Cerebellar nuclear complex (tissue), 1 donor: ENCODE measurements at places on chromosomes 11 and 22.

GRCh38 chr11:128669506-128670270 is 24.2 kb upstream of the FLI1 start:
- no peak for DNase-seq

DNA sequence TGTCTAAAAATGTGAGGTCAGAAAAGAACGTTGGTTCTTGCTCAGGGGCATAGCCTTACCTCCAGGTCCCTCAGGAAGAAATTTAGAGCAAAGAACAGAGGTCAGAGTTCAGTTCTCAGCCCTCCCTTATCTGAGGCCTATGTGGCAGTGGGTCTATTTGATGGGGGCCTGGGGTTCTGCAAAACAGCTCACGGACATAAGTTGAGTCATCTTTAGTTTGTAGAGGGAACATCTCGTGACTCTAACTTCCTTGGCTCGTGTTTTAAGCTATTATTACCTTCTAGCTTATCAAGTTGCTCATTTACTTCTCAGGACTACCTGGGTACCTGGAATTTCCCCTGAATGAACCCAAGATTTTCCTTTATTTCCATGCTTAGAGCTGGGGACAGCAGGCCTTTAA is 91.3 kb upstream of the AMOTL1 start:
- no peak for DNase-seq

- no peak for DNase-seq
Observed at GRCh38 chr11:6648501-6648900, 7.1 kb downstream of the DCHS1 start.

GRCh38 chr11:122741613-122742300 is 86.2 kb downstream of the UBASH3B start:
- no peak for DNase-seq

DNA sequence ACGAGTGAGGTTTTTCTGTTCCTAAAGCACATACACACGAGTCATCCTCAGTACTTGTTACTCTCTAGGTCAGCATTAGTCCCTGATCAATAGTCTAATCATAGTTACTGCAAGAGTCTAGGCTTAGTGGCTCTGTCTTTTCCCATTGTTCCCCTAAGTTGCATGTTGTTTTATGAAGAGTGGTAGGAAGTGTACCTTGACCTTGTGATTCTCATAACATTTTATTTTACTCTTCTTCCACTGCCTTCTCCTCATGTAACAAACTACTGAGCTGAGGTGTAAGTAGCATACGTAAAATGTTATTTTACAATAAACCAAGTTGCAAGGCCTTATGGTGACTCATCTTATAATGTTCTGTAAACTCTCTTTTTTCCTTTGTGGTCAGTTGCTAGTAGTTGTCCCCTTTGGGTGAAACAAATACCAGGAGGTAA is 15.0 kb downstream of the METTL15 start:
- no peak for DNase-seq

DNA sequence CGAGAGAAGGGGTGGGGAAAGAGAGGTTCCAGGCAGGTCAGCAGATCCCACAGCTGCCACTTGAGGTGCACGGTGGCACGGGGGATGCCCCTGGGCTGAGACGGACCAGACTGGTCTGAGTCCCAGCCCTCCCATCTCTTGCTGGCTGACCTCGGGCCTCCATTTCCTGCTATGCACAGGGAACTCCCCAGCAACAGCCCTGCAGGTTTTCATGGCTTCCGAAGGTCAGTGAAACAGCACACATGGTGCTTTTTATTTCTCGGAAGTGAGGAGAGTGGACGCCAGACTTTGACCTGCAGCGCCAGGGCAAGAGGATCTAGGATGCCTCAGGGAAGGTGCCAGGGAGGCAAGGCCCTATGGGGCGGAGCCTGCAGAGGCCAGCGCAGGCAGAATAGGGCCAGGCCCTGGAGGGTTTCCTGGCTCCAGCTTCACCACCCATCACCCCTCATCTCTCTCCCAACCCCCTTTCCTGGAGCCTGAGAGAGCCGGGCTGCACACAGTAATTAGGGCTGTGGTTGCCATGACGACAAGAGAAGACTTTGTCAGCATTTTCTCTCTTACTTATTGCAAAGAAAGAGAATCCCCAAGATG is 29.5 kb downstream of the SLC22A12 start:
- no peak for DNase-seq

- DNase-seq: no peak
Observed at GRCh38 chr11:64095273-64095817, 59.6 kb downstream of the FLRT1 start.

- no peak for DNase-seq
Observed at GRCh38 chr11:103729617-103730016, 306.8 kb upstream of the DDI1 start.

DNA sequence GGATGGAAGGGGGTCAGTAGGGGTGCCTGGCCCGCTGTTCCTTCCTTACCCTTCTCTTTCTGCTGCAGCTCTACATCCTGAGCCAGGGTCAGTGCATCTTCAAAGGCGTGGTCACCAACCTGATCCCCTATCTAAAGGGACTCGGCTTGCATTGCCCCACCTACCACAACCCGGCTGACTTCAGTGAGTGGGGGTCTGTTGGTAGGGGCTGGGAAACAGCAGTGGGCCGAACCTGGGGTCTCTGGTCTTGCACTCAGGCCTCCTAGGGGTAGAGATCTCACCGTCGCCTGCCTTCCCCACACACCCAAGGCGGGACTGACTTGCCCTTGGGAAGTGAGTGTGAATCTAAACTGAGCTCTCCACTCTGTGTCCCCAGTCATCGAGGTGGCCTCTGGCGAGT is 7.6 kb downstream of the ABCG4 start:
- no peak for DNase-seq

GRCh38 chr11:115885535-115886421 is 381.6 kb upstream of the CADM1 start:
- no peak for DNase-seq

GRCh38 chr11:36628141-36628540 is 30.1 kb upstream of the RAG2 start:
- DNase-seq: no peak

DNA sequence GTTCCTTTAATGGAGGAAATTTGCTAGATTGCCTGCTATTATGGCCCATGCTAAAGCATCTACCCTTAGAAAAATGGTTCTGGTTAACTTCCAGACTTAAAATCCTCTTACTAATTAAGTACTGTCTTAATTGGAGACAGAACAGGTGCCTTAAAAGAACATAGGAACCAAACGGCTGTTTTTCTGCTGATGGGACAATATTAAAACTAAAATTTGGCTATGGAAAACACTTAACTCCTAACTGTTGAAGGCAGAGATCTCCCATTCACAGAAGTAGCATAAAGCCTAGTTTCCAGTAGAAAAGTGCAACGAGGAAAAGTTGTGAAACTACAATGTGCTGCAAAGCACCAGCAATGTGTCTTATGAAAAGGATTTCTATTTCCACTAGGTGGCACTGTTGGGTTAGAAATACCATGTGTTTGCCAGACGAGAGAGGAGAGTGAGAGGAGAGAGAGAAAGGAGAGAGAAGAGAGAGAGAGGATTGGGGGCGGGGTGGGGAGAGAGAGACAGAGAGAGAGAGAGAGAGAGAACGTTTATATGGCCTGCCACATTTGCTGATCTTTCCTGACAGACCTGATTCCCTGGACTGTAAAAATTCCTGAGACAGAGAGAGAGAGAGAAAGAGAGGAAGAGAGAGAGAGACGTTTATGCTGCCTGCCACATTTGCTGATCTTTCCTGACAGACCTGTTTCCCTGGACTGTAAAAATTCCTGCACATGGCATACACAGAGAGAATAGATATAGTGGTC is 51.5 kb downstream of the FAM181B start:
- DNase-seq: no peak

DNA sequence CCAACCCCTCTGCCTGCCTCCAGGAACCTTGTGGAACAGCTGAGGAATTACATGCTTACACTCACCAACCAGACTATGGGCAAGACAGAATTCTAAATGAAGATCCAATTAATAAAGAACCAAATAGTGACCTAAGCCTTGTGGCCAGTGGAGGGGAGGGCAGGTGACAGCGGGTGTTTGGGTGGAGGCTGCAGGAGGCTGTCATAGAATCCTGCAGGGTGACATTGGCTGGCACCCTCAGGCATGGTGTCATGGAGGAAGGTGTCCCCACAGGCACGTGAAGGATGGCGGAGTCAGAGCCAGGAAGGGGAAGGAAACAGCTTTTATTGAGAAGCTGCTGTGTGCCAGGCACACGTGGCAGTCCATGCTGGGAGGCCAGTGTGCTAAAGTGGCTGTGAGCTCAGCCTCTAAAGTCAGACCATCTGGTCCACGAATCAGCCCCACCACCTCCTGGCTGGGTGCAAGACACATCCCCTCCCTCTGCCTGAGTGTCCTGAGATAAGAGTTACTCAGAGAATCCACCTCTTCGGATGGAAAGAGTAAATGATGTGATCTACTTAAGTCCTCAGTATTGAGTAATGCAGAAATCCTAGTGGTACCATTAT is 8.7 kb downstream of the MYO18B start:
- DNase-seq: no peak

DNA sequence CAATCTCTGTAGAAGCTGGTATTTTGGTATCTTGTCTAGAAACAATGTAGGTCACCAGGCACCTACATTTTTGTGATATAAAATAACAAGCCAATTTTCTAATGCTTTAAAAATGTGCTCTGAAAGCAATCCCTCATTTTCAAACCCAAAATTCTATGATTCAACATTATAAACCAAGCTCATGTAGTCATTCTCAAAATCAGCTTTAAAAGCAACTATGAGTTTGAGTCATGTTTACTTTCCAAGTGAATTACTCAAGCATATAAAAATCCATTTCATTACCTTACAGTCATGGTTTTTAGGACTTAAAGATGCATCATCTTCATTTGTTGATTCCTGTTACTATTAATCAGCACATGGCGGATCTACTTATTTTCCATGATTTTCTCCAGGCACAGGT is 216.4 kb downstream of the GRM5 start:
- no peak for DNase-seq

DNA sequence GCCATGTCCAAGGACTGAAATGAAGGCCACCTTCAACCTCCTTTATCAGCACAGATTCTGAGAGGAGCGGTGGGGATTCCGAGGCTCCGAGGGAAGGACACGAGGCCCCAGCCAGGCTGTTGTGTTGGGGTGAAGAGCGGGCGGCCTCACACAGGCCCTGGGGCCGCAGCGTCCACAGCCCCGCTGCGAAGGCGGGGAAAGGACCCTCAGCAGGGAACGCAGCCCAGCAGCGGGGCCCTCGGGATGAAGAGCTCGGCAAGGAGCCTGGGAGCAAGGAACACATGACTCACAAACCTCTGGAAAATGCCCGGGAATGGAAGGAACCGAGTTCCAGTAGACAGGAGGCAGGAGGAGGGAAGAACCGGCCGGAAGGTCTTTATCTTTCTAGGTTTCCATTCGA is 227.2 kb downstream of the BRD1 start:
- DNase-seq: no peak

DNA sequence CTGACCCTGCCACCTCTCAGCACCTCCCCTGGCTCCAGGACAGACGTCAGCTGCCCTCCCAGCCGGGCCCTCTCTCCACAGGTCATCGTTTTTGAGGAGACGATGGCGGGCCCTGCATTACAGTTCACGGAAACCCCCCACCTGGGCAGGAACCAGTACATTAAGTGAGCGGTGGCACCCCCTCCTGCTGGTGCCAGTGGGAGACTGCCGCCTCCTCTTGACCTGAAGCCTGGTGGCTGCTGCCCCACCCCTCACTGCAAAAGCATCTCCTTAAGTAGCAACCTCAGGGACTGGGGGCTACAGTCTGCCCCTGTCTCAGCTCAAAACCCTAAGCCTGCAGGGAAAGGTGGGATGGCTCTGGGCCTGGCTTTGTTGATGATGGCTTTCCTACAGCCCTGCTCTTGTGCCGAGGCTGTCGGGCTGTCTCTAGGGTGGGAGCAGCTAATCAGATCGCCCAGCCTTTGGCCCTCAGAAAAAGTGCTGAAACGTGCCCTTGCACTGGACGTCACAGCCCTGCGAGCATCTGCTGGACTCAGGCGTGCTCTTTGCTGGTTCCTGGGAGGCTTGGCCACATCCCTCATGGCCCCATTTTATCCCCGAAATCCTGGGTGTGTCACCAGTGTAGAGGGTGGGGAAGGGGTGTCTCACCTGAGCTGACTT is 37.0 kb downstream of the B3GAT1 start:
- no peak for DNase-seq

- no peak for DNase-seq
Observed at GRCh38 chr11:78292109-78292803, 103.5 kb downstream of the USP35 start.

DNA sequence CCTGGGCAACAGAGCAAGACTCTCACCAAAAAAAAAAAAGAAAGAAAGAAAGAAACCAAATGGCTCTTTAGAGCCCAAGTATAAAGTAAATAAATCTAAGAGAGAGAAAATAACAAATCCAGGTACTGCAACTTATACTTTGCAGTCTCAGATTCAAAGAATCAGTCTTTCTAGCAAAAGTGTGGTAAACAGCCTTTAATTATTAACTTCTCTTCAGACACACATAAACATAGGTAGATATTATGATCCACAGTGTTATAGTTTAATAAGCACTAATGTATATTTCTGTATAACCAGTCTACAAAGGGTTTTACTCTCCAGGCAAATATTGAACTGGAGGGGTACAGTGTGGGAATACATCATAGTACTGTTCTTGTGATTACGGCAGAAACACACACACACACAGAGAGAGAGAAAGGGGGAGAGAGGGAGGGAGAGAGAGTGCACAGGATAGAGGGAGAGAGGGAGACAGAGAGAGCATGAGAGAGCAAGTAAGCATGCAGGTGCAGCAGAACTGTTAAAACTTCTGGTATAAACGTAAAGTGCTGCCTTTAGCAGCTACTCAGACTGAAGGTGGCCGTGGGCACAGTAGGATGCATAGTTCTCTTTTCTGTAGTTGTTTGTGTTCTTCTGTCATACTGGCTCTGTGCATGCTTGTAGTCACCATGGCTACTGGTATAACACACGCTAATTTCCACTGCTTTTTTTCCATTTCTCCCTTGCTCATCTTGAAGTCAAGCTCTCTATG is 32.3 kb downstream of the MTMR2 start:
- DNase-seq: no peak

GRCh38 chr11:113796663-113797259 is 17.2 kb downstream of the CLDN25 start:
- DNase-seq: no peak

- no peak for DNase-seq
Observed at GRCh38 chr11:114065094-114065493, 5.6 kb downstream of the ZBTB16 start.

DNA sequence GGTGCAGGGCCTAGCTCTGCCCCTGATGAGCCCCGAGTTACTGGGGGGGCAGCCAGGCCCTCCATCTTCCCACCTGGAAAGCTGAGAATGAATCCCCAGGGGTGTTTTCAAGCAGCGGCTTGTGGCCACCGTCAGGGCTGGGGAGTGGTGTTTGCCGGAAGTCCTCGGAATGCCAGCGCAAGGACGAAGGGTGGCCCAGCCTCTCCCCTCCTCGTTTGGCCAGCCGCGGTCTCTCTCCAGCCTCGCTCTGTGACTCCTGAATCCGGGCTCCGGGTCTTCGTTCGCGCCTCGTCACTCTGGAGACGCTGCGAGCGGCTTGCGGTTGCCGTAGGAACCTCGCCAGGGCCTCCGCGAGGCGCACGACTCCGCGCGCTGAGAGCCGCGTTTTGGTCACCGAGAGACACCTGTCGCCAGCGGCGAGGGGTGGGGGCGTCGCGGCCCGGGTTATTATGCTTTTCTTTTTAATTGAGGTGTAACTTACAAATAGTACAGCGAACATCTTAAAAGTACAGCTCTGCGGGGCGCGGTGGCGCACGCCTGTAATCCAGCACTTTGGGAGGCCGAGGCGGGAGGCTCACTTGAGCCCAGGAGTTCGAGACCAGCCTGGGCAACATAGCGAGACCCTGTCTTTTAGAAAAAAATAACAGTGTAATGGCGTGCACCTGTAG is 6.3 kb upstream of the KDELR3 start:
- no peak for DNase-seq
